ENCODE measurements at places on chromosomes 2 and 18.

DNA sequence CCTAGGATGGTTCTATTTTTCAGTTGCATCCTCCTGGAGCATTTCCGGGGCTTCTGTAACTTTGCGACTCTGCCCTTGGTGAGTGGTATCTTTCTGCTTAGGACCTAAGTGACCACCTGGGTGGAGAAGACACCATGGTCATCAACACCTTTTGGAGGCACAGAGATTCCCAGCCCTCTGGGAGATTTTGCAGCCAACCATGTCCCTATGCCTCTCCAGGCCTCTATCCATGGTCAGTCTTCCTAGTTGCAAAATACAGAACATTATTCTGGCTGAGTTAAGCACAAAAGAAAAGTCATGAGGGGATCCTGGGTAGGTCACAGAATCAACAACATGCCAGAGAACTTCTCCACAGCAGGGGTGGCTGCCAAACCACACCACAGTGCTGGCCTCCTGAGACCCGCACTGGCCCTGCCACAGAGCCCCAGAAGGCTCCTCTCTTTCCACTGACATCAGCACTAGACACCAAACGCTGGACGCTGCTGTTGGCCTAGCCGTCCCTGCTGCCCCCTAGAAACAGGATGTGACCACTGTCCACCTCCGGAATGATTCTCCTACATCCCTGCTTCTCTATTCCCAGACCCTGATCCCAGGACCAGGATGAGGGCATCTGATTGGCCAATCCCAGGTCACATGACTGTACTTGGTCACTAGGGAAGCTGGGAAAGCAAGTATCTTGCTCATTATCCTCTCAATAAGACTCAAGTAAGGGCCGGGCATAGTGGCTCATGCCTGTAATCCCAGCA lies 47.7 kb downstream of the SMAD7 start:
- no peak for DNase-seq

- no peak for DNase-seq
Observed at GRCh38 chr2:214630402-214631045, 179.0 kb downstream of the BARD1 start.

DNA sequence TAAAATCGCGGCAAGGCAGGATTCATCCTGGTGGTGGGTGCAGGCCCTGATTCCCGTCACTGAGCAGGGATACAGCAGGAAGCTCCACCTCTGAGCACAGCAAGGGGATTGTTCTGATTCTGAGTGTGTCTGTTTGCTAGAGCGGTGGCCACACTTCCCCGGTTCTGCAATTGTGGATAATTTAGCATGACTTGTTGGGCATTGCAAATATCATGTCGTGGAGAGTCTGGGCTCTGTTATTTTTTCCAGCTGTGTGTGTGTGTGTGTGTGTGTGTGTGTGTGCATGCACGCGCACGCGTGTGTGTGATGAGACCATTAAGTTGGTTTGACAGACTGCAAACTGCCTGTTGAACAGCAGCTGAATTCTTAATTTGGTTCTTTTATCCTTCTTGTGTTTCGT lies 4.1 kb upstream of the TMEM18 start:
- no peak for DNase-seq

DNA sequence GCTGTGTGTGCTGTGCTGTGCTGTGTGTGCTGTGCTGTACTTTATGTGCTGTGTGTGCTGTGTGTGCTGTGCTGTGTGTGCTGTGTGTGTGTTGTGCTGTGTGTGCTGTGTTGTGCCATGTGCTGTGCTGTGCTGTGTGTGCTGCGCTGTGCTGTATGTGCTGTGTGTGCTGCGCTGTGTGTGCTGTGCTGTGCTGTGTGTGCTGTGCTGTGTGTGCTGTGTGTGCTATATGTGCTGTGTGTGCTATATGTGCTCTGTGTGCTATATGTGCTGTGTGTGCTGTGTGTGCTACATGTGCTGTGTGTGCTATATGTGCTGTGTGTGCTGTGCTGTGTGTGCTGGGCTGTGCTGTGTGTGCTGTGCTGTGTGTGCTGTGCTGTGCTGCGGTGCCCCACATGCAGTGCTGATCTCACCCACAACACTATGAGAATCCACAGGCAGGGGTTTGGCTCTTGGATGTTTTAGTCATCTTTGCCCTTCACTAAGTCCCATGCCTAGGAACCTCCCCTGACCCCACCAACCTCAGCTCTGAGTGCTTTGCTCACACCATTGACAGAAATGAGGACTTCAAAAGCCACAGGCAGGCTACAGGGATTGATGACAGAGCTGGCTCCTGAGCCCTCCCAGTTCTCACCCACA lies 30.5 kb upstream of the MAL start:
- DNase-seq = no peak

DNA sequence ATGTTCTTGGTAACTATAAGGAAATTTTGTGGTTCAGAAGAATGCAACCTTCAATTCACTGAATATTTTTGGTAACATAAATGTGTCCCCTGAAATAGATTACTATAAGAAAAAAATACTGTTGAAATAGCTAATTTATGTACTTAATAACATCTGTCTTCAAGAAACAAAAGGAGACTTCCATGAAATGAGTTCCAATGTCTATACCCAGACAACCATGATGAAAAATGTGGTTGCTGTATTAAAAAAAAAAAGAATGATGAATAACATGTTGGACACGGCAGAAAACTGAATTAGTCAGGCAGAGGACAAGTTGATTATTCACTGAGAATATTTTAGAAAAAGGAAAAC lies 98.5 kb downstream of the TACR1 start:
- no peak for DNase-seq

DNA sequence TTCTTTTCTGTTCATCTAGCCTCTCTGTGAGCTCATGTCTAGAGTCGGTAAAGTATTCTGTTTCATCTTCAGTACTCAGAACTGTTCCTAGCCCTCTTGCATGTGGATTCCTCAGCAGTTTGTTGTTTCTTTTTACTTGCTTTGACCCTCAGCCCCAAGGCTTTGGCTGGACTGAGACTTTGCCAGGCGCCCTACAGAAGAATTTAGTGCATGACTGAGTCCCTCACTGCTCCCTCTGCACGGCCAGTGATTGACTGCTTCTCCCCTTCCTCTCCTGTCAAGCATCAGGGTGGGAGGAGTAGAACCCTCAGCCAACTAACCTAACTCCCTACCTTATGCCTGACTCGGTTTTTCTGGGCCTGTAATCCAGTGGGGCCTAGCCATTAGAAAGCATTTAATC lies 109.8 kb downstream of the ESCO1 start:
- no peak for DNase-seq

DNA sequence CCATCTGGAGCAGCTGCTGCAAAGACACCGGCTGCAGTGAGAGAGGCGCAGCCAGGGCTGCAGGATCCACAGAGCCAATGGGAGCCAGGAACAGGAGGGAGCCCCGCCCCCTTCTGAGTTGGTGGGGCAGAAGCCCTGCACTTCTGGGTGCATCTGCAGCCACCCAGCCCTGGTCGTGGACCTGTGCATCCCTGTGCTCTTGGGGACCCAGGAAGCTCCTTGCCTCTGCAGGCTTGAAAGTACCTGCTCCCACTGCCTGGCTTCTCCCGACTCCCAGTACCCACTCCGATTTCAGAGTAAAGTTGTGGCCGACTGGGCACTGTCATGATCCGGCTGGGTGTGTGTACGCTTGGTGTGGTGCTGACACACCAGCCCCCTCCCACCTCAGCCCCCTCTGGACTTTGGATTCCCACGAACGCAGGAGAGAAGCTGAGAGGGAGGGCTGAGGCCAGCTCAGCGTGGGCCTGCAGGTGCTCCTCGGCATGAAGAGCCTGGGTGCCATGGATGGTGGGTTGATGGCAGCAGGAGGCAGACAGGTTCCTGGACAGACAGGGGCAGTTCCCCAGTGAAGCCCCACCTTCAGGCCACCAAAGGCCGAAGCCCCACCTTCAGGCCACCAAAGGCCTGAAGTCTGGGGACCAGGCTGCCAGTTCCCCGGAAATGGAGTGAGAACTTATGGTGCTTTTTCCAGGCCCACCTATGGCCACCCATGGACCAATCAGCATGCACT lies 34.9 kb downstream of the LRRTM4 start:
- DNase-seq = no peak

DNA sequence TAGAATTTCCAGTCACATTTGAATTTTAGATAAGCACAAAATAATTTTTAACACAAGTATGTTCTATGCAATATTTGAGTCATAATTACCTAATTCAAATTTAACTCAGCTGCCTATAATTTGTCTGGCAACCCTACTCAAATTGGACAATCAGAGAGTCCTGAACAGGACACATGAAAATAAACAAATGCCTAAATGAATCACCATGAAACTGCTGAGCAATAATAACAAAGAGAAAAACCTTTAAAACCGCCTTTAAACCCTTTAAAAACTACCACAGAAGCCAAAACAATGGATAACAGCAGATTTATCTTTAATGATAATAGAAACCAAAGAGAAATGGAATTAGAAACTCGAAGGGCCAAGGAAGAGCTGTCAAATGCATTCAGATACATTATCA lies 39.5 kb downstream of the ARL4C start:
- DNase-seq = no peak

GRCh38 chr2:240786355-240786841 lies 33.6 kb downstream of the KIF1A start:
- DNase-seq = no peak

DNA sequence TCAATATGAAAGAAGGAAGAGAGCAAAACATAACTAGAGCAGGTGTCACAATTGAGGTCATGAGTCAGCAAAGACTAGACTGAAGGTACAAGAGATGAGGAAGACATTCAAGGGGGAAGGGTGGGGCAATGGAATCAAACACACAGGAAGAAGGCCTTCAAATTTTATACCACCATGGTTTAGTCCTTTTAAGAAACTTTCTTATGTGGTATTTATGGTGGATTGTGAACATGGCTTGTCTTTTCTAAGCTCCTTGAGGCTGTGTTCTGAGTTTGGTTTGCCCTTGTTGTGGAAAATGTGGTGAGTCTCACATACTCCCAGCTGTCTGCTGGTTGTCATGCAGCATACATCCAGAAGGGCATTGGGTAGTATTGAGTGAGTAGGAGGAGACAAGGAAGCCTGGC lies 62.1 kb downstream of the NABP1 start:
- no peak for DNase-seq

GRCh38 chr2:47226923-47227220 lies 71.8 kb upstream of the STPG4 start:
- no peak for DNase-seq

DNA sequence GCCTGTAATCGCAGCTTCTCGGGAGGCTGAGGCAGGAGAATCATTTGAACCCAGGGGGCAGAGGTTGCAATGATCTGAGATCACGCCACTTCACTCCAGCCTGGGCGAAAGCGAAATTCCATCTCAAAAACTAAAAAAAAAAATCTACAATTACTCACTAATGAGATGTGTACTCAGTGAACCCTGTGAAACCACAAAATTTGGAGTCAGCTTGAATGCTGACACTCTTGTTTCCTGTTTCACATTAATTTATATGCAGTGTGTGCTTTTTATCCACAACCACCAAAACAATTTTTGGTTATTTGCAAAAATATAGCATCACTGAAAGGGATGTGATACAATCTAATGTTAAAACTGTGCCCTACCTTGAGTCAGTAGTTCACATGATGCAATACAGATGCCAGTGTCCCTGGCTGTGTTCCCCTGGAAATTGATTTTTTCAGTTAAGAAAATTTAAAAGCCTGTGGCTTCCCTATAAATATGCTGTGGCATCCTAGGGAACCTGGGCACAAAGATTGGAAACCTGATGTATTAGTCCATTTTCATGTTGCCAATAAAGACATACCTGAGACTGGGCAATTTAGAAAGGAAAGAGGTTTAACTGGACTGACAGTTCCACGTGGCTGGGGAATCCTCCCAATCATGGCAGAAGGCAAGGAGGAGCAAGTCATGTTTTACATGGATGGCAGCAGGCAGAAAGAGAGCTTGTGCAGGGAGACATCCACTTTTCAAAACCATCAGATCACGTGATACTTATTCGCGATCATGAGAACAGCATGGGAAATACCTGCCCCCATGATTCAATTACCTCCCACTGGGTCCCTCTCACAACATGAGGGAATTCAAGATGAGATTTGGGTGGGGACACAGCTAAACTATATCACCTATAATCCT lies 337.5 kb upstream of the NT5C1B start:
- DNase-seq = no peak

- no peak for DNase-seq
Observed at GRCh38 chr2:85327160-85327821, 498 bp downstream of the TGOLN2 start.

DNA sequence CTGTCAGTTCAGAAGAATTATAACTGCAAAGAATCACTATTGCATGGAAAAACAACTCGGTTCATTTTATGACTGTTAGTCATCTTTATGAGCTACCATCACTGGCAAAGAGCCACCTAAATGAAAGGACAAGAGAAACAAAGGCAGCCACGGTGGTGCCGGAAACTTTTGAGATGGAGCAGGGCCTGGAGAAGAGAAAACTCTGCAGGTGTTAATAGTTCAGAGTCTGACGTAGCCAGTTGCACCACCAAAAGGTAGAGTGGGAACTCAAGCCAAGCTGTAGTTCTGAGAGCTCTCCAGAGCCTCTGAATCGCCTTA lies 110.9 kb downstream of the FTCDNL1 start:
- no peak for DNase-seq

DNA sequence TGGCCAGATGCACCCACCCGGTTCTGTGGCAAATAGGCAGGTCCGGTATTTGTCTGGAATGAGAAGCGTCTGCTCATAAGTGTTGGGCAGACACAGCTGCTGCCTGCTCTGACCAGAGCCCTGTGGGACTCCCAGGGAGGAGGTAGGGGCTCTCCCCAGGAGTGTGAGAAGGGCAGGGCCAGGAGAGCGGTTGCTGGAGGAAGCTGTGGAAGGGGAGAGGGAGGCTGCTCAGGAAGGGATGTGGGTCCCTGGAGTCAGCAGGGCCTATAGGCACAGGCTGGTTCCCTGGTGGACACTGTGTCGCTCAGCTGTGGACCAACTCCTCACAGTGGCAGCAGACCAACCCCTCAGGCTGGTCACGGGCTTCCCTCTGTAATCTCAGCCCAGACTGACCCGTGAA lies 109.2 kb downstream of the DYSF start:
- DNase-seq = no peak

DNA sequence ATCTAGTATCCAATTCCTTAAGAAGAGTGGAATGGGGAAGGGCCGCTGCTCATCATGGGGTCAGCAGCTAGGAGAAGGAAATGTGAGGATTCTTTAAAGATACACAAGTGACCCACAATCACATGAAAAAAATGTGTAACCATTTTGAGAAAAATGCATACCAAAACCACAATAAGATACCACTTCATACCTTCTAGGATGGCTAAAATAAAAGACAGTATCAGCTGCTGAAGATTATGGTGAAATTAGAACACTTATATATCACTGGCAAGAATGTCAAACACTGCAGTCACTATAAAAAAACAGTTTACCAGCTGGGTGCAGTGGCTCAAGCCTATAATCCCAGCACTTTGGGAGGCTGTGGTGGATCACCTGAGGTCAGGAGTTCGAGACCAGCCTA lies 67.9 kb downstream of the C2orf74 start:
- no peak for DNase-seq

- no peak for DNase-seq
Observed at GRCh38 chr2:15695582-15696330, 104.1 kb downstream of the DDX1 start.

DNA sequence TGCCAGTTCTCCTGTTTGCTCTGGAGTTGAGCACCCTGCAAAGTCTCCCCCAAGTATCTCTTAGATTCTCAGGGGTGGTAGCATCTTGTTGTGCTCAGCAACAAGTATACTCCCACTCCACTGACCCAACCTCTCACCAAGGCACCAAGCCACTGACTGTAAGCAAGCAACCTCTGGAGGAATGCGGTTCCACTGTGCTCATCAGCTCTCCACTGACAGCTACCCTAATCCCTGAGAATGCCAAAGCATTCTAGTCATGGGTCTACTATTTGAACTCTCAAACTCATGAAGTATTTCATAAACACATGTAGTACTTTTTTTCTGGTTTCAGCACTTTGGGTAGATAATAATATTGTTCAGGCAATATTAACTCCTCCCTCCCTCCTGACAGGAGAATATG lies 170.0 kb downstream of the EPHA4 start:
- no peak for DNase-seq

- DNase-seq = no peak
Observed at GRCh38 chr2:187934236-187934635, 357.4 kb upstream of the GULP1 start.

Measured in SK-N-SH (cell line).